CD8-positive, alpha-beta memory T cell (primary cell): ENCODE measurements at places on chromosomes 12 and 14.

- DNase-seq = no peak
Measured at GRCh38 chr14:92519246-92520101, 5.9 kb downstream of the RIN3 start.

- DNase-seq = no peak
Measured at GRCh38 chr14:91883753-91884152, 16.4 kb upstream of the TC2N start.

DNA sequence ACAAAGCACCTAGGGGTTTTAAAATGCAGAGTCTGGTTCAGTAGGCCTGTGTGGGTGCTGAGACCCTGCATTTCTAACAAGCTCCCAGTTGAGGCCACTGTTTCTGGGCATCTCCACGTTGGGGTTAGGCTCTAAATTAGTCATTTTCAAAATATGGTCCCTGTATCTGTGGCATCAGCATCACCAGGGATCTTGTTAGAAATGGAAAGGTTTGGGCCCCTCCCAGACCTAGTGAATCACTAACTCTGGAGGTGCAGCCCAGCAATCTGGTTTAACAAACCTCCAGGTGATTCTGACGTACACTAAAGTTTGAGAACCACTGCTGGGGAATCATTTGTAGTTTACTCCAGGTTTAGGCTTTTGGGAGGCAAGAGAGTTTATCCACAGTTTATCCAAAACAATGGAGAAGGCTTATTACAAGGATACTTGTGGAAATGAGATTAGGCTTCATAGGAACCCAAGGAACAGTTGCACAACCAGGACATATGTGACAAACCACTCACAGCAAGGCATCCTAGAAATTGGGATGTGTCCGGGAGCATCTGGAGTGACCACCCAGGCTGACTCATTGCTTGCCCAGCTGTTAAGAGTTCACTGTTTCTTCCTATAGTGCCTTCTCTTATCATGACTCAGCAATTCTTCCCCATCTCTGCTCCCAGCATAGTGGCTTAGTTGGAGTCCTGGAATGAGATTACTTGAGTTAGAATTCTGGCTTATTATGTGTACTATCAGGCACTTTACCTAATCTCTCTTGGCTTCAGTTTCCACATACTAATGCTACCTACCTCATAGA lies 71.6 kb upstream of the STXBP6 start:
- no peak for DNase-seq

GRCh38 chr14:102726191-102726949 lies 50.9 kb upstream of the TRAF3 start:
- no peak for DNase-seq

GRCh38 chr12:84696908-84697540 lies 215.6 kb downstream of the SLC6A15 start:
- no peak for DNase-seq
